ENCODE measurements at places on chromosomes 13 and 19.
A peak's percentile ranks its signal among the peaks of the same experiment; 100 is the strongest.

GRCh38 chr19:49954933-49955332 lies 6.0 kb downstream of the SIGLEC11 start:
- no peak for DNase-seq

GRCh38 chr13:49533591-49534269 lies 38.0 kb downstream of the PHF11 start:
- no peak for DNase-seq

DNA sequence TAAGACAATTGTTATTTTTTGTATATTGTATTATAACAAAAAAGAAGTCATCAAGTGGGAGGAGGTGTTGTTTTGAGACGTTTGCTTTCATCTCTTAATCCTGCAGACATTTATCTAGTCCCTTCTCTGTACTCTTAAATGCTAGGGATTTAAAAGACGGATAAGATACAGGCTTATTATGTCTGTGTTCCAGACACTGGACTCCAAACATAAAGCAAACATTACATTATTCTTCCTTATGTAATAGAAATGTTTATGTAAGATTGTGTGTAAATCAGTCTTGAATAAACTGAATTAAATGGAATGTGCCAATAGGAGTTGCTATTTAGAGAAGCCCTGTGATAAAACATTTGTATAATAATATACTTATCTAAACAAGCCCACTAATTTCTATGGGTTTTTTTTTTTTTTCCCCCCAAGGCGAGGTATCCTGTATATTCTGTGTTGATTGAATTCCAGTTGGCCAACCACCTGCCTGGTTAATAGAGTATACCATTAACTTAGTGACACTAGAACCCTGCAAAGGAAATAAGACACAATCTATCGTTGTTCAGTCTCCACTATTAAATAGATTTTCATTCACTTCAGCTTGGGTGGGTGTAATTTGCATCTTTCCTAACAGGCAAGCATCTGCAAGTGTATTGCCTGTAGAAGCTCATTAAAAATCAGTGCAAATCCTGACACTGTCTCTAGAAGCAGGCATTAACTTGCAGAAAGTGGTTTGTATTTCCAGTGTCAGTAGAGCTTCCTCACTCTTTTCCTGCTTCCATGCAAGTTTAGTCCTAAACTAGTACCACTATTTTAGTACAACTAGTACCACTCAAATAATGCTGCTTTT lies 69.0 kb downstream of the LRCH1 start:
- DNase-seq = no peak

GRCh38 chr13:50198508-50198907 lies 183.3 kb downstream of the KCNRG start:
- no peak for DNase-seq

- DNase-seq = no peak
These were observed 85.8 kb downstream of the EPSTI1 start for GRCh38 chr13:42906257-42906656.

- DNase-seq = no peak
These were observed 114.3 kb downstream of the KCTD15 start for GRCh38 chr19:33910922-33911321.

GRCh38 chr19:28397800-28398199 lies 815.2 kb downstream of the UQCRFS1 start:
- DNase-seq = no peak

DNA sequence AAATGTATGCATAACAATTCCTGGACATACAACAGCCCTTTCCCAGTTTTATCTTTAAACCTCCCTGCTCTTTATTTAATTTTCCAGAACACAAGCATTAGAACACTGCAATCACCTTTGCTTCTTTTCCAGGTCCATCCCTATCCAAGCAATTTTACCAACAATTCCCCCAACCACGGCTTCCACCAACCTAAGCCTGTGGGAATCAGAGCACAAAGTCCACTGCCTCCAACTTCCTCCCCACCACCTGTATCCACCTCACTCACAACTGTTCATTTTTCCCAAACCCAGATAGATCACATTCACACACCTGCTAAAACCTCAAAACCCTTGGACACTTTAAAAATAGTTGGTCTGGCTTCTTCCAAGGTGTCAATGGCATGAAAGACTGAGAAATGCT lies 39.5 kb downstream of the FOXO1 start:
- no peak for DNase-seq

- no peak for DNase-seq
These were observed 714 bp downstream of the HSH2D start for GRCh38 chr19:16144216-16144581.

DNA sequence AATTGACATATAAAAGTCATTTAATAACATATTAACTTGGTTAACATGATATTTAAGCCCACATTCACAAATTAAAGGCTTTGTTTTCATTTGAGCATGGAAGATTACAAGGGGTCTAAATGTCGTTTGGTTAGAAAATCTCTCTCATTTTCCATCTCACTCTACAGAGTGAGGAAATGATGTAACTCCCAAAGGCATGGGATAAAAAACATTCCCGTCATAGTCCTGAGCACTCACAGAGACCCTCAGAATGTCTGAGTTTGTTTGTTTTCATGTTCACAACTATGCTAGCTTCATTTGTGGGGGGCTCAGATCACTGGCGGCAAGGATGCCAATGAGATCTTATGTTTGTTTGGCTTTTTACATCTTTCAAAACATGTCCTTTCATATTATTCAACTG lies 307.5 kb downstream of the TBC1D4 start:
- no peak for DNase-seq

GRCh38 chr19:57171551-57172081 lies 4.3 kb upstream of the DUXA start:
- DNase-seq = peak; percentile 22

DNA sequence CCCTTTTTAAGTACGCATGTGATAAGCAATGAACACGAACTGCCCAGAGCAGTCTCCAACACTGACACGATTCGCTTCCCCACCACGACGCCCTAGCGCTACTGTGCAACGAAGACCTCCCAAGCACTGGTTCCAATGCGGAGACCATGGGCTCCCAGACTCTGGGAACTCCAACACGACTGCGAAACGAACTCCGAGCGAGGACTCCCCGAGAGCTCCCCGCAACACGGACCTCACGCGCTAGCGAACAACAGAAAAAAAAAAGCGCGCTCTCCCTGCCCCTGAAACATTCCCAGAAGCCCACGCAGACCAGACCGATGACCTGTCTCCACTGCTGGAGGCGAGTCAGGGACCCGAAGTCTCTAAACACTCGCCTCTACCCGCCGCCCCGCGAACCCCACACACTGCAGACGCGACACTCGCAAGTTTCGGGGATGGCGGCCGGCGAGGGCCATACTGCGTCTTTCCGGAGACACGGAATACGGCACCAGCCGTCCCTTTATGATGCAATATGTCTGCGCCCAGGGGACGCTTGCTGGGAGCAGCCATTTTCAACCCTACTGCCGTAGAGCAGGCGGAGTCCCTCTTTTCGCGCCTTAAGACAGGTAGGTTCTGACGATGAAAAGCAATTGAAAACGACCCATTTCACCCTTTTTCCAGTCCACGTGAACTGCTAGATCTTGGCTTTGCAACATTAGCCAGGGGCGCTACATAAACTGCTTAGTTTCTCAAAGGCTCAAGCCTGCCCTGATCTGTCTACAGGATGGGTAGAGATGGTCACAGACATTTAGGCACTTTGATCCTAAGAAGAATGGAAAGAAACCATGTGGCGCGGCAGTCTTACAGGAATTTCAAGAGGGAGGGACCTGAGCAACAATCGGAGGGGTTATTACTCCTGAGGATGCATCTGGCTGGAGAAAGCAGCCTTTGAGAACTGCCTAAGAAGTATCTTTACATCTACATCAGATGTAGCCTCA lies at the start of gene ZNF577:
ZNF577 (minus strand) TSS at position 430 of the 977 bp plus-strand sequence. CDS start 7,569 bp downstream, outside the sequence.
- DNase-seq = peak; percentile 75

GRCh38 chr13:79281339-79281747 lies 124.7 kb downstream of the RBM26 start:
- no peak for DNase-seq

DNA sequence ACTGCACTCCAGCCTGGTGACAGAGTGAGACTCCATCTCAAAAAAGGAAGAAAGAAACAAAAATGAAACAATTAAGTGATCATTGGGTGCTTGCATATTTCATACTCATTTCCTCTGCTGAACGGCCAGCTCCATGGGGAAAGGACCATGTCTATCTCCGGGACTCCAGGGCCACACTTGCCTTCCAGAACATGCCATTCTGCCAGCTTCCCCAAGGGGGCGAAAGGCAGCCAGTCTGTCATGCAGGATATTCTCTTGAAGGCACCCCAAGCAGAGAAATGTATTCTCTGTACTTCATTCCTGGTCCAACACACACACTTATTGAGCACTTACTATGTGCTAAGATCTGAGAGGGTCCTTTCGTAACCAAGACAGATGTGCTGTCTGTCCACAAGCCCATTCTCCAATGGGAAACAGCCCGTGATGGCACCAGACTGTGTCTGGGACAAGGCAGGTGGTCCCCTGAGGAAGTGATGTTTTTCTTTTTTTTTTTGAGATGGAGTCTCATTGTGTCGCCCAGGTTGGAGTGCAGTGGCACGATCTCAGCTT lies 10.2 kb upstream of the CARM1 start:
- DNase-seq = peak; percentile 51

GRCh38 chr19:32875428-32875827 lies 5.9 kb upstream of the SLC7A9 start:
- no peak for DNase-seq

DNA sequence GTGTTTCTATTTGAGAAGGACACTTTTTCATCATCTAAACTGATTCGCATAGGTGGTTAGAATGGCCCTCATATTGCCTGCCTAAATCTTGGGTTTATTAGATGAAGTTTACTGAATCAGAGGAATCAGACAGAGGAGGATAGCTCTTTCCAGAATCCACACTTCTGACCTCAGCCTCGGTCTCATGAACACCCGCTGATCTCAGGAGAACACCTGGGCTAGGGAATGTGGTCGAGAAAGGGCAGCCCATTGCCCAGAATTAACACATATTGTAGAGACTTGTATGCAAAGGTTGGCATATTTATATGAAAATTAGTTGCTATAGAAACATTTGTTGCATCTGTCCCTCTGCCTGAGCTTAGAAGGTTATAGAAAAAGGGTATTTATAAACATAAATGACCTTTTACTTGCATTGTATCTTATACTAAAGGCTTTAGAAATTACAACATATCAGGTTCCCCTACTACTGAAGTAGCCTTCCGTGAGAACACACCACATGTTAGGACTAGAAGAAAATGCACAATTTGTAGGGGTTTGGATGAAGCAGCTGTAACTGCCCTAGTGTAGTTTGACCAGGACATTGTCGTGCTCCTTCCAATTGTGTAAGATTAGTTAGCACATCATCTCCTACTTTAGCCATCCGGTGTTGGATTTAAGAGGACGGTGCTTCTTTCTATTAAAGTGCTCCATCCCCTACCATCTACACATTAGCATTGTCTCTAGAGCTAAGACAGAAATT lies 103.8 kb downstream of the TNFRSF19 start:
- DNase-seq = no peak

- DNase-seq = no peak
These were observed 27.9 kb upstream of the ZNF492 start for GRCh38 chr19:22606212-22606553.

- DNase-seq = no peak
These were observed 418.9 kb downstream of the FGF14 start for GRCh38 chr13:101982903-101983302.

DNA sequence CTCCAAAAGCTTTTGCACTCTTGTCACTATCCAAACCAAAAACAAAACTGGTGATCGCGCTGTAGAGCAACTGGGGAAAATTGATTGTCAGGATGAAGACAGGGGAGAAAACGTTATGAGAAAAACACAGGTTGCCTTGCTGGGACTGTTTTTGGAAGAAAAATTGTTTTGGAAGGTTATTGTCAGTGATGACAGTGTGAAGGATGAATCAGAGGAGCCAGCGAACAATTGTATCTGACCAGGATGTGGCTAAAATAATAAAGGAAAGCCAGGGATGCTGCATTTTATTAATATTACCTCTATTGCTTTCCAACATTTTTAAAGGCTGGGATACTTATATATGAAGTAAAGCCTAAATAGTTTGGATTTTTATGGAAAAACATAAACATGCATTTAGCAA lies 334.0 kb downstream of the SPRY2 start:
- no peak for DNase-seq

GRCh38 chr13:60139272-60139671 lies 24.5 kb downstream of the DIAPH3 start:
- no peak for DNase-seq

GRCh38 chr13:80237646-80238045 lies 103.3 kb downstream of the SPRY2 start:
- DNase-seq = no peak

GRCh38 chr13:78133511-78133910 lies 214.9 kb upstream of the EDNRB start:
- DNase-seq = no peak

DNA sequence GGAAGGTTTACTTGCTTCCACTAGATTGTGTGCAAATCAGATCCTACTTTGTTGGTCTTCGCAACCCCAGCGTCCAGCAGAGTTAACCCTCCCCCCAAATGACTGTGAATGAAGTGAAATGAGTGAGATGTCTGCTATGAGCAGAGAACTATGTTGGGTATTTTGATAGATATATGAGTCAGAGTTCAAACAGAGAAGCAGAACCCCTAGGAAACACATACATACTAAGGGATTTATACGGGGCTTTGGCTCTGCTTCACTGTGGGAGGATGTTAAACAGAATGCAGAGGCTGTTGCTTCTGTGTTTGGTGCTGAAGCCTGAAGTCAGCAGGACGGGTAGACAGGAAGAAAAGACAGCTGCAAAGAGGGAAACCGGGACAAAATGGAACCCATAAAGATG lies 197.0 kb downstream of the MZT1 start:
- no peak for DNase-seq

DNA sequence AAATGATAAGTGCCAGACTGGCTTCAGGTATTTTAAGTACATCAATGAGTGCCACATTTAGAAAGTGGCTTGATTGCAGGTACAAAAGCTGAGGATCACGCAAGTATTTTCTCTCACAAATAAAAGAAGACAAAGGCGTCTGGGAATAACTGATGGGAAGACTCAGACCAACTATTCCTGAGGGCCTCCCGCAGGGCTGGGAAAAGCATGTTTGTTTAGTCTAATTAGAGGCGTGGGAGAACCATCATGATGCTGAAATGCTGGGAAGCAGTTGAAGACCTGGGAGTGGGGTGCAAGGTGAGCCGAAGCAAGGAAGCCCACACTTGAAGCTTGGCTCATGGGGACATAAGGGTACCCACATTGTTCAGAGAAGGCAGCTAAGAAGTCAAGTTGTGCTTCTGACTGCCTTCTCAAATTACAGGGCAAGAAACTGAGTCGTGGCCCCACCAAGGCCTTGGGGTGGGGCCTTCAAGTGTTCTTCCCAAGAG lies 536.0 kb downstream of the MYO16 start:
- DNase-seq = no peak

DNA sequence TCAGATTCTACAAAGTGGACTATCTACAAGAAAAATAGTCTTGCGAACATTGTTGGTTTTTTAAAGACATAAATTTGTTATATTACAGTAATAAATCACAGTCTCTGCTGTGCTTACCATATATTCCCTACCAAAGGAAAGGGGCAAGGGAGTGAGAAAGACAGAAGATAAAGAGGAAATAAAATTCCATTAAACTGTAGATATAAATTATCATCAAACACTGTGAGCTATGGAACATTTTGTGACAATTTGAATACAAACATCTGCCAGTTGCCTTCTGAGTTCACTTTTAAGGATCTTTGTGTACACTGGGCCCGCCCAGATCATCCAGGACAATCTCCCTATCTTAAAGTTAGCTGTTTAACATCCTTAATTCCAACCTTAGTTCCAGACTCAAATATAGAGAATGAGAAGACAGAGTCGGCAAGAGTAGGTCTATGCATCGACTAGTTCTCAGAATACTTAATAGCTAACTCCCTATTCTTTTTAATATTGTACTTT lies 122.8 kb downstream of the NUFIP1 start:
- no peak for DNase-seq

Data from CD4-positive, alpha-beta T cell treated with Interferon gamma for 1 hour (primary cell).